ENCODE measurements at places on chromosomes 7 and 10.

GRCh38 chr7:147498081-147498480 is 1092.5 kb upstream of the C7orf33 start:
- DNase-seq: no peak

- no peak for DNase-seq
Measured at GRCh38 chr7:120588416-120588815, 269.5 kb downstream of the TSPAN12 start.

GRCh38 chr7:28990200-28990960 is 32.2 kb upstream of the TRIL start:
- no peak for DNase-seq

DNA sequence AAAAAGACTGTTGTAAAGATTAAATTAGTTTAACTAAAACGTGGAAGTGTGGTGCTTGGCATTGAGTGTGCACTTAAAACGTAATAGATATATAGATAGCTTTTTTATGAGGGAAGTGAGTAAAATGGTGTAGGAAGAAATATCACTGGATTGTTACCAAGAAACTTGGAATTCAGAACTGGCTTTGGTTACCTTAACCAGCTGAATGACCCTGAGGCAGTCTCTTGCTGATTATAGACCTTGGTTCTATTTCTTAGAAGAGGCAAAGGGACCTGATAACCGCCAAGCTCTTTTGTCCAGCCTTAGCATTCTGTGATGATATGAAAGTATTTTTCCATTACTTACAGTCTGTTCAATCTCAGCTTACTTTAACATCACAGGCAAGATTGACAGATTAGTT is 3.8 kb downstream of the REEP3 start:
- DNase-seq: no peak

DNA sequence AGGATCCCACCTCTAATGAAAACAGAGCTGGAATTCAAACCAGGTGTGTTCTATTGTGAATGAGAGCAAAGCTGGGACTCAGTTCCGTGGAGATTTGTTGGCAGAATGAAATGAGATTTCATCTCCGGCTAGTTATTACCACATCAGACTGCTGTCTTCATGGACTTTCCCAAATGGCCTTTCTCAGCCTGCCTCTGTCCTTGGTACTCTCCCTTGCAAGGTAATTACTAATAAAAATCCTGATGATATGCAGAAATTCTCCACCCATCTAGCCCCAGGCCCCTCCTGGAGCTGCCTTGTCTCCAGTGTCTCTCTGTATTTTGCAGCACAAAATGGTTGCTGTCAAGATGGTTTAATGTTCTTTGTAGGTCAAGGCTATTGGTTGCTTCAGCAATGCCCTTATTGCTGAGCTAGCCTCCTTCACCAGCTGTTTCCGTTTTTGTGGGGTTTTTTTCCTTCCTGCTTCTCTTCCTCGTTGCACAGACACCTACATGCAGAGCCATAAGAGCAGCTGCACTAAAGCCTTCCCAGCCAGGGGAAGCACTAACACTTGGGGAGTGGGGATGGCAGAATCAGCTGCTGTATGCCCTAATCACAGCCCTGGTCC is 185.0 kb upstream of the GHITM start:
- no peak for DNase-seq

GRCh38 chr7:51376420-51377092 is 59.9 kb upstream of the COBL start:
- no peak for DNase-seq

GRCh38 chr7:51234139-51234538 is 82.5 kb downstream of the COBL start:
- no peak for DNase-seq

DNA sequence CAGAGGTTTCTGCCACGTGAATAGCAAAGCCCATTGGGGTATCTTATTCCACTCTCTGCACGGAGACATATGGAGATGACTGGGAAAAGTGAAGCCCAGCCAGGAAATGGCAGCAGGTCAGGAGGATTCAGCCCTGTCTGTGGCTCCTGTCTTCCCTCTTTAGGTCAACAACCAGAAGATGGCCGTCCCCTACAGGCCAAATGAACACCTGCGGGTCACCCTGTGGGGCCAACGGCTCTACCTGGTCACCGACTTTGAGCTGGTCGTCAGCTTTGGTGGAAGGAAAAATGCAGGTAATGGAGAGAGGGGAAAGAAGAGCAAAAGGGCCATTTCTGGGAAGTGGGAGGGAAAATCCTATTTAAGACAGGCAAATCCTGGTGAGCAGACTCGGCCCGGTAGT is 38.3 kb downstream of the EPHB4 start:
- DNase-seq: no peak

DNA sequence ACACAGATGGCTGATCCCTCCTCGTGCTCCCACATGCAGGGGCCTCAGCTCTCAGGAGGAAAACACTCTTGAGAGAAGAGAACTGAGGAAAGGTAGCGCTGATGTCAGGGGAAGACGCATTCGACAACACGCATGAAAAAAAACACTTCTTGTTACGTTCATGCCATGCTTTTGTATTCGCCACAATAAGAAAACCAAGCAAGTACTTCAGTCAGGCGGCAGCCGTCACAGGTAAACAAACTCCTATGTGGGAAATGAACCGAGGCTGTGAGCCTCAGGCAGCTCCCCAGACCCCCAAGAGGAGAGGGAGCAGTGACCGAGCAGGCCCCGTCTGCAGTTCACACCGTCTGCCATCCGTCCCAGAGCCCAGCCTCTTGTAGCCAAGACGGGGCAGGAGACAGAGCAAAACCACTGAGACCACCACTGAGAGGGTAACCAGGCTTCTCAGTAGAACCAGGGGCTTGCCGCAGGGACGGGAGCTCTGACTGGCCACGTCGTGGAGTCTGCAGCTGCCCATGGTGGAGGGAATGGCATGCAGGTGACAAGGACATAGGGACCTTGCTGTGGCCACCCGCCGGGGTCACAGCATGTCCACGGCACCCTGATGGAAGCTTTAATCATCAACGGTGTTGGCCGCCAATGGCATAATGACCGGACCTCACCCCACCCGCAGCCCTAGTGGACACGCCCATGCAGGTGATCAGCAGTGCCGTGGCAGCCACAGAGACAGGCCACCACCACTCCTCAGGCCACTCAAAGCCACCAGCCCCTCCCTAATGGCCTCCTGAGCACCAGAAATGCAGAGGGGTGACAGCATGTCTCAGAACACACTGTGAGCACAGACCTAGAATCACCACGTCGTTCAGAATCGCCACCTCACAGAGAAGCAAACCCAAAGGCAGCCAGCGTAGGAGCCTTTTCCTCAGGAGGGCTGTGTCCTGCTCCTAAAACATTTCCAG is 304.3 kb downstream of the PTPRN2 start:
- no peak for DNase-seq

DNA sequence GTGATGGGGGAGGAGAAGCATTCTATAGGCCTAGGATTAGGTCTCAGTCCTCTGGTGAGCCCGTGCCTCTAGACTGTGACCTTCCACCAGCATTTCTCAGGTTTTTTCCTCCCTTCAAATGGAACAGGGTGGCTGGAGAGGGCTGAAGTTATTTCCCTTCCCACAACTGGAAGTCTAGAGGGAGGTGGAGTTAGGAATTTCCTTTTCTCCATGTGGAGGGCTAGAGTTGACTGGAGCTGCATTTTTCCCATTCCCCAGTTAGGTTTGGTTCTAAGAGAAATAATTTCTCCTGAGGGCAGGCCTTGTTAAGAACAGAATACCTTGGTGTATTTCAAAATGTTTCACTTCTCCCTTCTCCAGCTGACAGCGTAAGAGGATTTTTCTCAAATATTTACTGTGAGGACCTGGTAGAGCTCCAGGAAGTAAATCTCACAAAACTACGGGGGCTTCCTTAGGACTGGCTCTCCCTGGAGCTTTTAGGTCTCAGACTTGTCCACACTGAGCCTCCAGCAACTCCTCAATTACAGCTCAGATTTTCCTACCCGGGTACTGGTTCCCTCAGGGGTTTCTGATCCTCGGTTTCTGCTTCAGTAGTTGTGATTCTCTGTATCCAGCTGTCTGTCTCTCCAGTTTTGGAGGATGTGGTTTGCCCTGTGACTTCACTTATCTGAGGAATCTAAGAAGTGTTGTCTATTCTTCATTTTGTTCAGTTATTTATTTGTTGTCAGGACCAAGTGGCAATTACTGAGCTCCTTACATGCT is 6.0 kb upstream of the REEP3 start:
- no peak for DNase-seq

DNA sequence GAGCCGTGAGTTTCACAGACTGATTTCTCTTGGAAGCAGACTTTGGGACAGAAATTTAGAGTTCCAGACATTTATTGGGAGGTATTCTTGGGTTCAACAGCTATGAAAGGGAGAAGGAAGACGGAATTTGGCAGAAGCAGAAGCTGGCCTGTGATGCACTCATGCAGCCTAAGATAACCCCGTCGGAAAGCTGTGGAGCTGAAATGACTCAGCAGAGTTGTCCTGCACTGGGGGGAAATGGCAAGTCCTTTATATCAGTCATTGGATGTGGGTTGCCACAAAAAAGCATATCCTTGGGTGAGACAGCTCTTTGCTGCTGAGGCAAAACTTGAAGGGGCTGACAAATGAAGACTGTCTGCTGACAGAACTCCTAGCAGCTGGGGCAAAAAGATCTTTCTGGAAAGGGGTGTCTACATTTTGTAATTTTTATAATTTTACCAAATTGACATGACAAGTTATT is 11.5 kb upstream of the MICU1 start:
- DNase-seq: no peak

DNA sequence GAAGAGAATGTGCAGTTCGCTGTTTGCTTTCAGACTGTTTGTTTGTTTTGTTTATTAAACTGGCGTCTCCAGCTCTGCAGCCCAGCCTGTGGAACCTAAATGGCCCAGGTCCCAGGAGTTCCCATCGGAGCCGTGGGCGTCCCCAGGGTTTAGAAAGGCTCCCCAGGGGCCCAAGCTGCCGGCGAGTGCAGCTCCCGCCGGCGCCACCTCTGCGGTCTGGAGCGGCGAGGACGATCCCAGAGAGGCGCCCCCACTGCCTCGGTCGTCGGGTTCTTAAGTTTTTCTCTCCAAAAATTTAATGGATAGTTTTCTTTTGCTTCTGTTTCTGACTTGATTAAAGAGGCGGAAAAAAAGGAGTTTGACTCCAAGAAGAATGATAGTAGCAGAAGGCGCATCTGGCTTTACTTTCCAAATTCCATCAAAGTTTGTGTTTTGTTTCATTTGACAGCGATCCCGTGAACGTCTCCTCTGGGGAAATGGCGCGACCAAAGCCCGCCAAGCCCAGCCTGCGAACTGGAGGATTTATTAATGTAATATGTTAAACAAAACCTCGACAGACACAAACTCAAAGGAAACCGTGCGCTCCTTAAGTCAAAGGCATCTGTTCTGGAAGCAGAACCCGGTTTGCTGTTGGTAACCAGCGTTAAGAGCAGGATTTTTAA is 718 bp upstream of the FZD1 start:
- DNase-seq: no peak

- DNase-seq: no peak
Measured at GRCh38 chr7:15087771-15088170, 185.2 kb upstream of the DGKB start.

- no peak for DNase-seq
Measured at GRCh38 chr7:94561841-94562514, 52.4 kb downstream of the CASD1 start.

DNA sequence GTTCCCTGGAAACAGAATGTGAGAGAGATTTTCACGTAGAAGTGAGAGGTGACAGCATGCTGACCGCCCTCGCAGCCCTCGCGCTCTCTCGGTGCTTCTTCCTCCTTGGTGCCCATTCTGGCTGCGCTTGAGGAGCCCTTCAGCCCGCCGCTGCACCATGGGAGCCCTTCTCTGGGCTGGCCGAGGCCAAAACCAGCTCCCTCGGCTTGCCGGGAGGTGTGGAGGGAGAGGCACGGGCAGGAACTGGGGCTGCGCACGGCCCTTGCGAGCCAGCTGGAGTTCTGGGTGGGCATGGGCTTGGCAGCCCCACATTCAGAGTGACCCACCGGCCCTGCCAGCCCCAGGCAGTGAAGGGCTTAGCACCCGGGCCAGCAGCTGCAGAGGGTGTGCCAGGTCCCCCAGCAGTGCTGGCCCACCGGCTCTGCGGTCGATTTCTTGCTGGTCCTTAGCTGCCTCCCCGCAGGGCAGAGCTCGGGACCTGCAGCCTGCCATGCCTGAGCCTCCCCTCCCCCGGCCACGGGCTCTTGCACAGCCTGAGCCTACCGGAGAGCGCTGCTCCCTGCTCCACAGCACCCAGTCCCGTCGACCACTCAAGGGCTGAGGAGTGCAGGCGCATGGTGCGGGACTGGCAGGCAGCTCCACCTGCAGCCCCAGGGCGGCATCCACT is 888.7 kb upstream of the ZWINT start:
- DNase-seq: no peak

GRCh38 chr7:1969459-1970284 is 263.1 kb downstream of the MAD1L1 start:
- no peak for DNase-seq

GRCh38 chr7:4249241-4249640 is 432.9 kb upstream of the FOXK1 start:
- no peak for DNase-seq

DNA sequence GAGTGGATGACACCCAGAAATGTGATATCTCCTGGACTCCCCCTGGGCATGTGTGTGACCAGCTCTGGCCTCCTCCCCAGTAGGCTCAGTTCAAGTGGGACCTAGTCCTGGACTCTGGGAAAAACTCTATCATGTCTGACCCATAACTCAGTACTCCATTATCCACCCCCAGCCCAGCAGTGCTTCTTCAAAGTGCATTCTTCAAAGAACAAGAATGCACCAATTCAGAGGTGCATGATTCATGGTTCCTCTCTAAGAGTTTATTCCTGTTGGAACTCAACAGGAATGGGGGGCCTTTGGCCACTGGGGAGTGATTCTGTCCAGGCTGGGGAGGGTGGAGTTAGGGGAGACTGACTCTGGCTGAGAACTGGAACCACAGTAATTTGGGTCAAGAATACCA is 173.6 kb upstream of the CXCL12 start:
- DNase-seq: no peak

- DNase-seq: no peak
Measured at GRCh38 chr7:31875424-31875823, 188.4 kb downstream of the PPP1R17 start.

DNA sequence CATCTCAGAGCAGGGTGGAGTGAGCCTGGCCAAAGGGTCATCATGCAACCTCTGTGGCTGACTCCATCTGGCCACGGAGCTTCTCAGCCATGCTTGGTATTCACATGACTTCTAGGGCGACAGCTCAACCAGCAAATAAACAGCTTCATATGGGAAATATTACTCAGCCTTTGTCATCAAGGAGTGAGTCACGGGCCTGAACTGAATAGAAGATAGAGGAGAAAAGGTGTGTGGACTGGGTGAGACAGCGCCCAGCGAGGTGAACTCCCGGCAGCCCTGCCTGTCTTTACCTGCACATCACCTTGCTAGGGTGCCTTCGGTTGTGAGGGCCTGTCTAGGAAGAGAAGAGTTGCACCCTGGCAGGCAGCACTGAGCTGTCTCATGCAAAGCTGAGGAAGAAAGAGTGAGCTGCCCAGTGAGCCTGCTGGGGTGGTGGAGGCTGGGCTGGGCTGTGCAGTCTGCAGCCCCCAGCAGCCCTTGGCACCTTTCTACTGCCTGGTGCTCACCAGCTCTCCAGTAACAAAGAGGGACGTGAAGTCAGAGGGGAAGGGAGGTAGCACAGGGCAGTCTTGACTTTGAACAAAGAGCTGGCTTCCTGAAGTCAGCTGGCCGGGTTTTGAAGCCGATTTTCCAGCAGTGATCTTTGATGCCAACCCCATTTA is 114.2 kb downstream of the EGFR start:
- no peak for DNase-seq

Data from stimulated activated CD4-positive, alpha-beta T cell treated with anti-CD3 and anti-CD28 coated beads, Interleukin-1b, Interleukin-23, amount 100 ng/mL, for 1 hour (primary cell).